ENCODE measurements at places on chromosomes 7 and 10.

GRCh38 chr7:43799605-43800004 is 41.1 kb downstream of the BLVRA start:
- DNase-seq, result no peak

- DNase-seq, result no peak
Observed at GRCh38 chr10:47412177-47412730, 28.2 kb upstream of the ZNF488 start.

GRCh38 chr7:122764020-122764419 is 61.3 kb upstream of the RNF148 start:
- no peak for DNase-seq

DNA sequence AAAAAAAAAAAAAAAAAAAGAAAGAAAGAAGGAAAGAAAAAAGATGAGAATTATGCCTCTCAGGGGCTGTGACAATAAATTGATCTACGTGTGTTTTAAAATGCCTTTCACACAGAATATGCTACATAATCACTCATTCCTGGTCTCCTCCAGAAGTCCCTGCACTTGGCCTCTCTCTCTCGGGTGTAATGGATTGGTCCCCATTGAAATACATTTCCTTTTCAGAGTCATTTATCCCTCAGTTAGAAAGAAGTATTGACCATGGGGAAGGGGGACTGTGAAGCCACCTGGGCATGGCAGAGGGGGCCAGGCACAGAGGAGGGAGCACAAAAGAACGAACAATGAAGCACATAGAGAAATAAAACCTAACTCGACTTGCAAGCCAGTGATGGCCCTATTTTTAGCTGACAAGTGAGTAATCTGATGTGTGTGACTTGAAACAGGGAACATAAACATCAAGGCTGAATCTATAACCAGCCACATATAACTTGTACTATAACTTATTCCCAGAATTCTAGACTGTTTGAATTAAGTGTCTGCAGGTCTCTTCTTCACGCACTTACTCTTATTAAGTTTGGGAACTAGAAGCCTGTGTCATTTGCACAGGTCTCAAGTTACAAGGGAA is 490.8 kb downstream of the KCNMA1 start:
- no peak for DNase-seq

GRCh38 chr10:88553116-88553752 is 29.9 kb downstream of the RNLS start:
- DNase-seq, result peak; percentile 68

DNA sequence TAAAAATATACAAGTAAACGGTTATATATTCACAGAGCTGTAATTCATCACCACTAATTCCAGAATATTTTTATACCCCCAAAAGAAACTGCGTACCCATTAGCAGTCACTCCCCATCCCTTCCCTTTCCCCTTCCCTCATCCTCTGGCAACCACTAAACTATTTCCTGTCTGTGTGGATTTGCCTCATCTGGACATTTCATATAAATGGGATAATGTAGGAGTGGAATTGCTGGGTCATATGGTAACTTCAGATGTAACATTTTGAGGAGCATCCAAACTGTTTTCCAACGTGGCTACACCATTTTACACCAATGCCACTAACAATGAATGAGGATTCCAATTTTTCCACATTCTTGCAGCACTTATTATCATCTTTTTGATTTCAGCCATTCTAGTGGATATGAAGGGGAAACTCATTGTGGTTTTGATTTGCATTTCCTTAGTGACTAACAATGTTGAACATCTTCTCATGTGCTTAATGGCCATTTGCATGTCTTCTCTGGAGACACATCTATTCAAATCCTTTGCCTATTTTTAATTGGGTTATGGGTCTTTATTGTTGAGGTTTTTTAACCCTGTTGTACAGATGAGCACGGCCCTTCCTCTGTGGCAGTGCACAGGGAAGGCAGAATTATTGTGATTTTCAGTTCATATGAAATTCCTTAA is 79.2 kb downstream of the RBM20 start:
- no peak for DNase-seq

- no peak for DNase-seq
Observed at GRCh38 chr7:130226333-130226732, 18.7 kb downstream of the SSMEM1 start.

- no peak for DNase-seq
Observed at GRCh38 chr10:84845628-84846261, 517.4 kb downstream of the CCSER2 start.

DNA sequence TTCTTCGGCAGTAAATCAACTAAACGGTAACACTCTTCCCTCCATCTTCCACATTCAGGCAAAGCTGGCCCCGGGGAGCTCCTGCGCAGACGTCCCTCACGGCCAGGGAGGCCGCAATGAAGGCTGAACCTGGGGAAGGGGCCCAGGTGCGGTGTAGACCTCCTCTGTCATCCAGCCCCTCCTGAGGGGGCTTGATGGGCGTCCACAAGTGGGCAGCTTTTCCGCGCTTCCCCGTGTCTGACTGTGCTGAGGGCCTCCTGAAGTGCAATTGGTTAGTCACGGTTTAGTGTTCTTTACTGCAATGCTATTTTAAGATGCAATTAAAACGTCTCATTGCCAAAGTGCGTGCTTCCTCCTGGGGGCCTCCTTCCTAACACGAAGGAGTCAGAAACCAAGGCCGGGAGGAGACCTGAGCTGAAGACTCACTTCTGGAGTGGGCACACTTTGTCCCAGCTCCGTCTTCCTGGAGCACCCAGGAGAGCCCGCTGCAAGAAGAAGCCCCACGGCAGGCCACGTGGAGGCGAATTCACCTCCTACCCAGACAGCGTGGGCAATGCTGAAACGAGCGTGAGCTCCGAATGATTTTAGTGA is 173.3 kb downstream of the ELFN1 start:
- DNase-seq, result no peak

- no peak for DNase-seq
Observed at GRCh38 chr10:11949152-11949551, 93.5 kb downstream of the UPF2 start.

DNA sequence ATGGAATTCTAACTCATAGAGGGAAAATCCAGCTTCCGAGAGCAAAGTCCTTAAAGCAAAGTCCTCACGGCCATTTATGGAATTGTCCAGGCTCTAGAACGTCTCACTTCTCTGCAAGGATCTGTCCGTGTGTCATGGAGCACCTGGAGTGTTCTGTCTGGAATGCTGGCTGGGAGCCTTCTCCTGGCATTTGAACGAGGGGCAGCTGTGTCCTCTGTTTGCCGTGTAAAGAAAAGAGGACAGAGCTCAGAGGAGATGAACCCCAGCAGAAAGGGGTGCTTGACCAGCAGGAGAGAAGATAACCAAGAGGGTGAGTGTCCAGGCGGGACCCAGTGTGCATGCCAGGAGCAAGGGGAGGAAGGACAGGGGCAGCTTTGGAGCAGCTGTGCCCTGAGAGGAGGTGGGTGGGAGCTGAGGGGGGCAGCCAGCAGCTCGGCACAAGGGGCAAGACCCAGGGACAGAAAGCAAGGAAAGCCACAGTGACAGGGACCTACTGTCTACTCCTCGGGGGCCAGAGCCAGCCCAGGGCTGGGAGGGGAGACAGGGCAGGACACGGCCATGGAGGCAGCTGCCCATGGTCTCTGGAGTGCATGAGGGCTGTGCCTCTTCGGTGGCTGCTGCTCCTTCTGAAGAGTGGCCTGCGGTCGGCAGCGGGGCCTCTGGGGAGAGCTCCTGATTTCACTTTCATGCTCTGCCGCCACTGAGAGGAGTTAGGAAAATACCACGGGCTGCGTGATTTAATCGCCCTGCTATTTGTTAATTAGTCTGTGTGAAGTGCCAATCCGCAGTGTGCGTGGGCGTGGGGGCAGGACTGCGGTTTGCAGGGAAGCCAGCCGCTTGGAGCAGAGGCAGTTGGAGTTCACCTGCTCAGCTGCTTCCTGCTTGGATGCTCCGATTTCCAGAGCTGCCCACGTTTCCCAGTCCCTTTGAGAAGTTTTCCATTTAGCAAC is 149.3 kb upstream of the SHH start:
- DNase-seq, result peak; percentile 49

DNA sequence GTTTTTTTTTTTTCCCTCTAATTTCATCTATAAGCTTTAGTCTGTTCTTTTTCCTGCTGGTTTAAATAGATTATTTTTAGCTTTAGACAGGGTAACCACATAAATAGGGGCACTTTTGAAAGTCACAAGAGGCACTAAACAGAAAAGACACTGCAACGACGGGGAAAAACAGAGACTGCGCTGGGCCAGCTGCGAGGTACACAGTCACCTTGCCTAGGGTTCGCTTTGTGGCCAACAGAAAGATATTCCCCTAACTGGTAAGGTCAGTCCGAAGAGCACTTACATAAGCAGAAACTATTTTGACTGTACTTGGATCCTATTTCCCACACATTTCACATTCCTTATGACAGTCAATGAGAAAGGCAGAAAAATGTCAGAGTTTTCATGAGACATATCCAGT is 175.6 kb upstream of the PHF14 start:
- no peak for DNase-seq

GRCh38 chr7:45130910-45131309 is 19.4 kb upstream of the TBRG4 start:
- DNase-seq, result no peak

DNA sequence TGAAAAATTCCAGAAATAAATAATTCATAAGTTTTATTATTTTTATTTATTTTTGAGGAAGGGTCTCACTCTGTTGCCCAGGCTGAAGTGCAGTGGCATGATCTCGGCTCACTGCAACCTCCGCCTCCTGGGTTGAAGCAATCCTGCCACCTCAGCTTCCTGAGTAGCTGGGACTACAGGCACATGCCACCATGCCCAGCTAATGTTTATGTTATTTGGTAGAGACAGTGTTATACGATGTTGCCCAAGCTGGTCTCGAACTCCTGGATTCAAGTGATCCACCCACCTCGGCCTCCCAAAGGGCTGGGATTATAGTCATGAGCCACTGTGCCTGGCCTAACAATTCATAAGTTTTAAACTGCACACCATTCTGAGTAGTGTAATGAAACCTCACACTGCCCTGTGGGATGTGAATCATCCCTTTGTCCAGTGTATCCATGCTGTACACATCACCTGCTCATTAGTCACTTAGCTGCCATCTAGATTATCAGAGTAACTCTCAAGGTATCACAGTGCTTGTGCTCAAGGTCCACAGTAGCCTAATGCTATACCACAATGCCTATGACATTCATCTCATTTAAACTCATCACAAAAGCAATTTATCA is 17.9 kb downstream of the RTKN2 start:
- peak; percentile 39 for DNase-seq

DNA sequence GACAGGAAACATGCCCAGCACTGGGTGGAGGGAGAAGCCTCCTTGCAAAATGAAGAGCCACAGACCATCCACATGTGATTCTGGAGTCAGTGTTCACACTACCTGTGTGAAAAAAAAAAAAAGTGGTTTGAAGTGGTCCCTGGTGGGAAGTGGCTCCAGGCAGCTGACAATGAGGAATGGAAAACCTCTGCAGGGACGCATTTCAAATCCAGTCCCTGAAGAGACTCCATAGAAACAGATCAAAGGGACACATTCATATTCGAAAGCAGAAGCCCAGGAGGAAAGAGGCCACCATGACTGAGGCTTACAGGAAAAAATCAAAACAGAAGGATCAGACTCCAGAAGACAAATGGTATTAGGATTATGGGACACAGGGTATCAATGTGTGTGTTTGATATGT is 11.5 kb upstream of the TCERG1L start:
- no peak for DNase-seq

Data from RWPE1 (cell line).